T-helper 2 cell treated with Interferon-gamma antibody and Interleukin-4, amounts not matched to agents 5 μg/mL and 100 μg/mL, for 36 hours (primary cell): ENCODE measurements at places on chromosomes 5 and 9.

DNA sequence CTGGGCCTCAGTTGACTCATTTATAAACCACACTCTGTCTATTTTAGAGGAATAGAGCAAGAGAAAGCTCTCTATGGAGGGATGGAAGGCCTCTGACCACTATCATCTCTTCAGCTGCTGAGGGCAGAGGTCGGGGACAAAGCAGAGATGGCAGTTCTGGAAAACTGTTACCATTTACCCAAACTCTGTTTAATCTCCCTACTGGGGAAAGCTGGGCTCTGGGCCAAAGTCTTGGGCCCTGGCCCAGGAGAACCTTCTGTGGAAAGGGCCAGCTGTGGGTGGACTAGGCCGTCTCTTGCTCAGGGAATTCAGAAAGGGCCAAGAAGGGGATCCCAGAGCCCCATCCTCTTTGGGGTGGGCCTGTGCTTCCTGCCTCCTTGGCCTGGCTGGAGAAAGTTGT lies 100.0 kb downstream of the PSD2 start:
- DNase-seq, result no peak

- DNase-seq, result no peak
Observed at GRCh38 chr5:116482394-116482793, 92.2 kb downstream of the SEMA6A start.

- DNase-seq, result no peak
Observed at GRCh38 chr5:35804841-35805240, 51.9 kb upstream of the IL7R start.

DNA sequence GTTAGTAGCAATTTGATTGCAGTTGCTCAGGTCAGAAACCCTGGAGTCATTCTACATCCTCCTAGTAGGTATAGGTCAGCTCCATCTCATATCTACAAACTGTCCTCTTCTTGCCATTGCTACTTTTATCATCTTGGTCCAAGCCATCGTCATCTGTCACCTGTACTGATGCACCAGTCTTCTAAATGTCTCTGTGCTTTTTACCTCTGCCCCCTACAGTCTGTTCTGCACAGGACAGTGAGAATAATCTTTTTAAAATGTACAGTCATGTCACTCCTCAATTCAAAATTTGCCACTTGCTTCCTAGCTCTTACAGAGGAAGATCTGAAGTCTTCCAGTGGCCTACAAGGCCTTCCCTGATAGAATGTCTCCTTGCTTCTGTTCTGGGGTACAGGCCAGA lies 6.8 kb downstream of the NNT start:
- no peak for DNase-seq

DNA sequence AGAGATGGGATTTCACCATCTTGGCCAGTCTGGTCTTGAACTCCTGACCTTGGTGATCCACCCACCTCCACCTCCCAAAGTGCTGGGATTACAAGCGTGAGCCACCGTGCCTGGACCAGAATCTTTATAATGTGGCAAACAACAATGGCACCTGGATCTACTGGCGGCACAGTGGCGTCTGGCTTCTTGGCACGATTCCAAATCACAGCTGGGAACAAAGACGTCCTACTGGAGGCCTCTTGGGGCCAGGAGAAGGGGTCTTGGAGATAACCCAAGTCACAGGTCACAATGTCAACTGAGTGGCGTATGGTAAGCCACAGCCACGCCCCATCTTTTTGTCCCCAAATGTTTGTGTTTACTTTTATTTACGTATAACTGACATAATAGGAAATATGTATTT lies 77.8 kb upstream of the RAPGEF1 start:
- no peak for DNase-seq

GRCh38 chr5:99004960-99005359 lies 76.2 kb upstream of the CHD1 start:
- DNase-seq, result peak; percentile 15

GRCh38 chr9:36963346-36963745 lies 70.7 kb downstream of the PAX5 start:
- DNase-seq, result no peak

DNA sequence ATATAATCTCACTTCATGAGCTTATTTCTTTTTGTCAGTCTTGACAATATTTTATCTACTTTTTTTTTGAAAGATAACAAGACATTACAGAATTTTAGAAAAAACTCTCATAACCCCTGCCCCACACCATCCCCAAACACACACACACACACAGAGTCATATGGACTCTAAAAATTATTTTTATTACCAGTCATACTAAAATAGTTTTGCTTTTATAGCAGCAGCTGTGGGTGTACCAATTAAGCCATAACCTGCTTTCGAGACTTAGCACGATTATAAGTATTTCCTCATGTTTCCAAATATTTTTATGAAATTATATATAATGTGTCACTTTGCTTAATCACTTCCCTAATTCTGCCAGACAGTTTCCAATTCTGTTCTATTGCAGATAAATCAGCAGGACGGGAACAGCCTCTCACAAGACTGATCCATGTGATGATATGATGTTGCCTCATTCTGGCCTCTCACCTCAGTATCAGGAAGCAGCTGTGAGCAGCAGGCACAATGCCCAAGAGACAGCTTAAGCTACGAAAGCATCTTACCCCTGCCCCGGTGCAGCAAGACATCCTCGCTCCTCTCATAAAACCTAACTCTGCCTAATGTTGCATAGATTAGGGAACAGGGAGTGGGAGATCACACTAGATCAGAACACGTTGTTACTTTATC lies 7.0 kb downstream of the PDCL start:
- DNase-seq, result no peak

- DNase-seq, result no peak
Observed at GRCh38 chr9:70060883-70061507, 17.3 kb downstream of the MAMDC2 start.

- DNase-seq, result no peak
Observed at GRCh38 chr9:116479056-116479544, 208.0 kb upstream of the TRIM32 start.
